ENCODE measurements at places on chromosomes 1 and 21.

DNA sequence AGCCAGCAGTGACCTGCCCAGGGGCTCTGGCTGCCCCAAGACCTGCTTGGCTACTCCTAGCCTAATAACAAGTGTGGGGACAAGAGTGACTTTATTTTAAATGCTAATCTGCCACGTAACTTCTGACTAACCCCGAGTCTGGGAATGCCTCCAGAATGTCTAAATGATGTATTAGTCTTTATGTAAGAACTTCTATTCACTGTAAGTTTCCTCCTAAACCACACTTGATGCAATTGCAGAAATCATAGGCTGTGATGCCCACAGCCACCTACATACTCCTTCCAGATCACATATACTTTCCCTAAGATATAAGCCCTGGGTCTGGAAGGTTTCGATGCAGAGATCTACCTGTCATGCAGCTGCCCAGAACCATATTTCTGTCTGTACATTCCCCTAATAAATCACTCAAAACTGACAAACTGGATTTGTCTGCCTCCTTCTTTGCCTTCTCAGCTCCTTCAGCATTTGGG is 5.9 kb upstream of the VPS45 start:
- no peak for DNase-seq

- DNase-seq: no peak
Observed at GRCh38 chr1:94592571-94592920, 51.0 kb upstream of the F3 start.

- DNase-seq: no peak
Observed at GRCh38 chr1:212567638-212568037, 40.9 kb upstream of the ATF3 start.

- DNase-seq: no peak
Observed at GRCh38 chr1:182791281-182792179, 2.0 kb downstream of the NPL start.

GRCh38 chr1:211737115-211738035 is 62.0 kb upstream of the NEK2 start:
- DNase-seq: no peak

DNA sequence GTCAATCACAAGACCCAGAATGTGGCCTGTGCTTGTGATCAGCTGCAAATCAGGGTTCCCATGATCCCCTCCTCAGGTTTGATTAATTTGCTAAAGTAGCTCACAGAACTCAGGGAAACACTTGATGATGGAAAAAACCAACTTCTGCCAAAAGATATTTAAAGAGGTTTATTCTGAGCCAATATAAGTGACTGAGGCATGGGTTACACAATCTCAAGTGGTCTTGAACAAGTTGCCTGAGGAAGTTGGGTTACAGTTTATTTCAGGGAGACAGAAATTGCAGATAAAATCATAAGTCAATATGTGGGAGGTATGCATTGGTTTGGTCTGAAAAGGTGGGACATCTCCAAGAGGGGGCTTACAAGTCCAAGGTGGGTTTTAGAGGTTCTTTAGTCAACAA is 243.1 kb downstream of the S1PR1 start:
- DNase-seq: no peak

GRCh38 chr1:247542811-247543210 is 6.1 kb upstream of the GCSAML start:
- DNase-seq: no peak

GRCh38 chr1:9284061-9284460 is 8.6 kb upstream of the SPSB1 start:
- no peak for DNase-seq

DNA sequence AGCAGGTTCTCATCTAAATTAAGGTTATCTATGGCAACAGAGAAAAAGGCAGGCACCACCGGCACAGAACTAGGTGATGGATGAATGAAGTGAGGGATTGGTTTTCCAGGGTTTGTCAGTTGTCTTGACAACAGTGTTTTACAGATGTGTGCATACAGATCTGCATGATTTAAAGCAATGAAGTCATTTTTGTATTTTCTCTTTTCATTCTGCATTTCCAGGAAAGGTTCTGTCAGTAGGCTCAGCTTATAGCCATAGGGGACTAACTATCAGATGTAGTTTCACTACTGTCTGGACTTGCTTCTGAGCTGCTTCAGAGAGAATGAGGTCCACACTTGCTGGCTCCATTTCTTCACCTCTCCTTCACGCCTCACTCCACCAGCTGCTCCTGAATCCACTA is 98.2 kb upstream of the LMO4 start:
- no peak for DNase-seq

DNA sequence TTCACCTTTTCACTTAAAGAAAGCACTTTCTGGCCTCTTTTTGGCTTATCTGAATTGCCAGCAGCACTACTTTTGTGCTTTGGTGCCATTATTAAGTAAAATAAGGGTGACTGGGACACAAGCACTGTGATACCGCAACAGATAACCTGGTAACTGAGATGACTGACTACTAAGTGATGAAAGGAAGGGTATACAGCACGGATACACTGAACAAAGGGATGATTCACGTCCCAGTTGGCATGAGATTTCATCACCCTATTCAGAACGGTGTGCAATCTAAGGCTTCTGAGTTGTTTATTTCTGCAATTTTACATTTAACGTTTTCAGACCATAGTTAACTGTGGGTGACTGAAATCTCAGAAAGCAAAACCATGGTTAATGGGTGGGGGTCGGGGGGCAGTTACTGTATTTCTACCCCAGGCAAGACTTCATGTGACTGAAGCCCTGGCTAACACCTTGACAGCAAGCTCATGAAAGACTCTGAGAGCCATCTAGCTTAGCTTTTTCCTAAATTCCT is 102.8 kb downstream of the CLIC6 start:
- no peak for DNase-seq

DNA sequence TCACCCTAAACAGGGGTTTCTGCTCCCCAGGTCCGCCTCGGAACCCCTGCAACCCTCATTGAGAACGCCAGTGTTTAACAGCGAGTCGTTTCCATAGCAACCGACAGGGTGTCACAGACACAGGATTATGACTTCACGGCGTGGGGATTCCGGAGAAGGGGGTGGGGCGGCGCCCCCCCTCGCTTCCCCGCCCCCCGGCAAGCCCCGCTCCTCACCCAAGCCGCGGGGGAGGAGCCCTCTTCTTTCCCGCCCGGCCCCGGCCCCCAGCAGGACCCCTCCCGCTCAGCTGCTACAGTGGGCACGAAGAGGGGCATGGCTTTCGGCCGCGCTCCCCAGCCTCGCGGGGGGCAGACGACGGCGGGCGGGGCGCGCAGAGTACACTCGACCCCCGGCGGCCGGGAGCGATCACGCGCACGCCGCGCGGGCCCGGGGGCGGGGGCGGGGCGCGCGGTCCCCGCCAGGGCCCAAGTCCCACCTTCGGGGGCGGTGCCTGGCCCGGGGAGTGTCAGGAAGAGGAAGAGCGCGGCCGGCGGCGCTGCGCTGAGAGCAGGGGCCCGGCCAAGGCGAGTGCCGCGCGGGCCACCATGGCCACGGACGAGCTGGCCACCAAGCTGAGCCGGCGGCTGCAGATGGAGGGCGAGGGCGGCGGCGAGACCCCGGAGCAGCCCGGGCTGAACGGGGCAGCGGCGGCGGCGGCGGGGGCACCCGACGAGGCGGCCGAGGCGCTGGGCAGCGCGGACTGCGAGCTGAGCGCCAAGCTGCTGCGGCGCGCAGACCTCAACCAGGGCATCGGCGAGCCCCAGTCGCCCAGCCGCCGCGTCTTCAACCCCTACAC is at the start of gene EFHD2:
EFHD2 (plus strand) TSS at position 501 of the 835 bp plus-strand sequence; CDS start at position 585, 84 bp downstream.
- DNase-seq: peak; percentile 71

GRCh38 chr1:153800516-153800915 is 25.3 kb downstream of the SLC27A3 start:
- no peak for DNase-seq

- no peak for DNase-seq
Observed at GRCh38 chr1:80310703-80311245, 1304.2 kb upstream of the ADGRL4 start.

- DNase-seq: no peak
Observed at GRCh38 chr1:886311-886710, 37.4 kb upstream of the SAMD11 start.

- DNase-seq: no peak
Observed at GRCh38 chr1:82139751-82140468, 339.2 kb downstream of the ADGRL2 start.

DNA sequence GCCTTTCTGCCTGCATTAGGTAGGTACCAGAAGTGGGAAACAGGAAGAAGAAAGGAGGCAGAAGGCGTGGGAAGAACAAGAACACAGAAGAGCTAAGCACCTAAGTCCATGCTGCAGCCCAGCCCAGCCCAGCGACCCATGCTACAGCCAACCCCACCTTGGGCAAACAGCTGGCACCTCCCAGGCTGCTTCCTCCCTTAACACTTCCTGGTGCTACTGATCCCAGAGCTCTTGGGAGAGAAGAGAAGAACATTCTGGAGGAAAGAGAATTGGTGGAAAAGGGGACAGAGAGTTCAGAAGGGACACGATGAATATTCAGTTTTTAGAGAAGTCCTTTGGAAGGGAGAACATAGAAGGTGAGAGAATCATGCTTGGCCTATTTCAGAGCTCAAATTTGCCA is 28.5 kb downstream of the PLEKHA6 start:
- no peak for DNase-seq

GRCh38 chr1:115190540-115191170 is 101.4 kb upstream of the TSPAN2 start:
- no peak for DNase-seq

DNA sequence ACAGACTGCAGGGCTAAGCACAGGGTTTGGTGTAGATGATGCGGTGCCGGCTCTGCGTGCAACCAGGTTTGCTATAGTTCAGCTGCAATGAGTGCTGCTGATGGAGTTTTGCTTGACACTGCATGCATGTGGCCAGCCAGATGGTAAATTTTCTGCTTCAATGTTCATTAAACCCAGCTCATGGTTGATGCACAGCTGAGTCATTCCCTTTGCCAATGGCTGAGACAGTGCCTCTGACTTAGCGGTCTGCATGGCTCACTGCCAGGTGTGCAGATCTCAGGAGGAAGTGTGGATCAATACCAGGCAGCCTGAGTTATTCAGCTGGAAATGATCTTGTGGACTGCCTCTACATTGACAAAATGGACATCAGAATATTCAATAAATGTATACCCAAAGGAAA is 172.7 kb upstream of the ZP4 start:
- no peak for DNase-seq

GRCh38 chr1:212557739-212558692 is 50.5 kb upstream of the ATF3 start:
- DNase-seq: no peak

DNA sequence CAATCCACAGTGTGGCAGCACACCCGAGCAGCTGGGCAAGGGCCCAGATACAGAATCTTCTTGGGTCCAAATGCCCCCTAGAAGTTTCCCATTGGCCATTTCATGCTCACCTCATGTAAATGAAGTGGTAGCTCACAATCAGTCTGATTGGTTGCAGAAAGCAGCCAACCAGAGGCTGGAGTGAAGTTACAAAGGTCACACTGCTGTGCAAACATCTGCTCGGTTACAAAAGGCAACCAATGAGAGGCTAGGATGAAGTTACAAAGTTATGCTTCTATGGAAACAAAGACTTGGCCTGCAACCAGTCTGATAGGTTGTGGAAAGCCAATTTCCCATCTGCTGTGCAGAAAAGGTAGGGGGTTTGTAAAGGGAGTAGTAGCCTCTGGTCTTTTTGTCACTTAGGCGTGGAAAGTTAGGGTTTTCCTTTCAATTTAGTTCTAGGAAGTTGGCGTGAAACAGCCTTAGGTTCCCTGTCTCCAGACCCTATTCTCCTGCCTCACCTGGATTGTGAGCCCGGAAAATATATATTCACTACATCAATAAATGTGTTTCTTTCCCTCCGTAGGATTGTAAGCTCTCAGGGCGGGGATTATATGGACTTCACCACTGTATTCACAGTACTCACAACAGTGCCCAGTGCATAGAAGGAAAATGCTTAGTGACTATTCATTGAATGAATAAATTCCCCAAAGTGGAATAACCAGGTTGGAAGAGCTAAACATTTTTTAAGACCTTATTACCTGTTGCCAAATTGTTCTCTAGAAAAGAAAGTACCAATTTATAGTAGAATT is 91.9 kb downstream of the URB2 start:
- DNase-seq: no peak

DNA sequence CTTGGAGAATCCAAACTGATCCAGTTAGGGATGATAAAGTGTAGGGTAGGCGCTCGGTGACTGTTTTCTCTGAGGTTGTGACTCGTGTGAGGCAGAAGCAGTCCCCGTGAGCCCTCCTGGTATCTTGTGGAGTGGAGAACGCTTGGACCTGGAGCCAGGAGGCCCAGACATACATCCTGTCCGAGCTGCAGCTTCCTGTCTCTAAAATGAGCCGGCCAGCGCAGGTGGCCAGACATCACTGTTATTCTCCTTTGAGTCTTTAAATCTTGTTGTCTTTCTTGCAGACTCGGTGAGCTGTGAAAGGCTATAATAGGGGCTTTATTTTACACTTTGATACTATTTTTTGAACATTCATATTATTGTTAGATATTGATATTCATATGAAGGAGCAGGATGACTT is 12.3 kb downstream of the PCSK9 start:
- DNase-seq: no peak

DNA sequence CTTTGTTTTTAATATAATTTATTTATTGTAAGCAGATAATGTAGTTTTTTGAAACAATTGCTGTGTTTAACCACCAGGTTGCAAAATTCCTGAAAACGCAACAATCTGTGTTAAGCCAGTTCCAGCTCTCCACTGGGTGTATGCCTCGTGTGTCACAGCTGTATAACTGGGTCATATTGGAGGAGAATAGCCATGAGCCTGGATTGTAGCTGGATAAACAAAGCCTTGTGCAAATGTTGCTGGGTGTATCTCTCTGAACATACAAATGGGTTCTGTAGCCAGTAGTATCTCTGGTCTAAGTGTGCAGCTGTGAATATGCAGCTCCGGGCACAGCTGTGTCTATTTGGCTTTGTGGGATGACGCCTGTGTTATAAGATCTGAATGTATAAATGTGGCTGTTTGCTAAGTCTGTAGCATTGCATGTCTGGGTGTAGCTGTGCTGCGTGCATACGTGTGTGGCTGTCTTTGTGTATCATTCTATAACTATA is 2.8 kb downstream of the TCEA3 start:
- no peak for DNase-seq

DNA sequence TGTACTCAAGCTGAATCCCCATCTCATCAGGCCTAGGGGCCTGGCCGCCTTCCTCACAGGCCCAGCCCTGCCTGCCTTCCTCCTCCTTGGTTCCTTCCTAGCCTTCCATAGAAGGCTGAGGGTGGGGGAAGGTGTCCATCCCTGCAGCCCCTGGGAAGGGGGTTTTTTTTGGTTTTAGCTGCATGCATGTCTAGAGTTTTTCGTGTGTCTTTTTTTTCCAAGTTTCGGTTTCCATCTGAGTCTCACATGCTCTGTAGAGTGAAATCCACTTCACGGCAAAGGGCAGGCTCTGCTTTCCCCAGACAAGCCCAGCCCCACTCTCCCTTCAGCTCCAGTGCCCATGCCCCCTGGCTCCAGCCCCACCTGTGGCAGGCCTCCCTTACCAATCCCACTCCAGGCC is 32.1 kb downstream of the GRHL3 start:
- DNase-seq: no peak

Measured in SK-N-DZ (cell line).